NCI-H1417 treated with DMSO at 0.1 percent for 48 hours (cell line): ENCODE measurements at places on chromosomes 1 and 21.

DNA sequence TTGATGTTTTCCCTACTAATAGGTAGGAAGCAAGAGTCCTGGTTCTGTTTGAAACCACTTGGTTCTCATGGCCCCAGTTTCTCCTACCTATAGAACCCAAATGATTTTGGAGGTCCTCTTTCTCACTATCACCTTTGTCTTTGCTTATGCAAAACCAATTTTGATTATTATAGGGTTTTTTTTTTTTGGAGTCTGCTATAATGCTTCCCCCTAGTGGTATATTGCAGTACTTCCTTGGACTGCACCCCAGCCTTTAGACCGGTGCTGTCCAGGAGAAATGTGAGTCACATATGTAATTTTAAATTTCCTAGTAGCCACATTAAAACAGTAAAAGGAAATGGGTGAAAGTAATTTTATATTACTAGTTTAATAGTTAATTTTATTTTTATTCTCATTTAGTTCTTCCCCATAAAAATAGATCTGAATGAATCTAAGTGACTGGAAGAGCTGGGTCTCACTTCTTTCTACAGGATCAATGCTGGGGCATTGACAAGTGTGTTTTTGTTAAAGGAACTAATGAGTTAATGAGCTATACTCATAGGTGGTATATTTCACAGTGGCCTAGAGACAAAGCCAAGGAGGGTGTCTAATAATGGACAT, 10.6 kb downstream of the FCMR start:
- DNase-seq, result peak; percentile 17

GRCh38 chr1:88980870-88981269, 11.6 kb downstream of the KYAT3 start:
- DNase-seq, result no peak

DNA sequence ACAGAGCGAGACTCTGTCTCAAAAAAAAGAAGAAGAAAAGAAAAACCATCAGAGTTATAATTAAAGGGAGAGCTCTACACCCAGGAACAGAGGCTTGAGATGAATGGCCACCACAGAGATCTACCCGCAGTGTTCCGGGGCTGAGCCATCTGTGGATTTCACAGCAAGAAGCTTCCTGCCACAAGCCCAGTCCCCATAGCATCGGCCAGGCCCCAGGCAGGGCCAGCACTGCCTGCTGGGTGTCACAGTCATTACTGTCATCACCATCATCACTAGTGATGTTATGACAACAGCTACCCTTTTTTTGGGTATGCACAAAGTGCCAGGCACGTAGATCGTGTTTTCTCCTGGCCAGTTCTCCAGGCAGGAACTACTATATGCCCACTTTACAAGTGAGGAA, 111.6 kb upstream of the VAMP3 start:
- no peak for DNase-seq

DNA sequence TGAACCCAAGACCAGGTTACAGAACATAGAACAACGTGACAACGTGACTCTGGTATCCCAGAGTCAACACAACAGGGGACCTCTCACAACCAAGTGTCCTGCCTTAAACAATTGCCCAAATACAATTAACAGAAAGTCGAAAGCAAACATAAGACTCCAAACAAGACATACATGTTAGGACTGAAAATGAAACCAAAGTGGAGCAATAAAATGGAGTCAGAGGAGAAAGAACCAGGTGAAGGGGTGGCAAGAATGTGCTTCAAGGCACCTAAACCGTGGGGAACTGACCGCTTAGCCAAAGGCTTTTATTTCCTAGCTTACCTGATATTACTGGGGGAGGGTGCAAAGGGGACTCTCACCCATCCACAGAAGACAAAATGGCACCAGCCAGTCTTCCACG, 17.8 kb downstream of the BACE2 start:
- DNase-seq, result no peak

GRCh38 chr1:111595807-111596206, 23.8 kb upstream of the RAP1A start:
- no peak for DNase-seq

DNA sequence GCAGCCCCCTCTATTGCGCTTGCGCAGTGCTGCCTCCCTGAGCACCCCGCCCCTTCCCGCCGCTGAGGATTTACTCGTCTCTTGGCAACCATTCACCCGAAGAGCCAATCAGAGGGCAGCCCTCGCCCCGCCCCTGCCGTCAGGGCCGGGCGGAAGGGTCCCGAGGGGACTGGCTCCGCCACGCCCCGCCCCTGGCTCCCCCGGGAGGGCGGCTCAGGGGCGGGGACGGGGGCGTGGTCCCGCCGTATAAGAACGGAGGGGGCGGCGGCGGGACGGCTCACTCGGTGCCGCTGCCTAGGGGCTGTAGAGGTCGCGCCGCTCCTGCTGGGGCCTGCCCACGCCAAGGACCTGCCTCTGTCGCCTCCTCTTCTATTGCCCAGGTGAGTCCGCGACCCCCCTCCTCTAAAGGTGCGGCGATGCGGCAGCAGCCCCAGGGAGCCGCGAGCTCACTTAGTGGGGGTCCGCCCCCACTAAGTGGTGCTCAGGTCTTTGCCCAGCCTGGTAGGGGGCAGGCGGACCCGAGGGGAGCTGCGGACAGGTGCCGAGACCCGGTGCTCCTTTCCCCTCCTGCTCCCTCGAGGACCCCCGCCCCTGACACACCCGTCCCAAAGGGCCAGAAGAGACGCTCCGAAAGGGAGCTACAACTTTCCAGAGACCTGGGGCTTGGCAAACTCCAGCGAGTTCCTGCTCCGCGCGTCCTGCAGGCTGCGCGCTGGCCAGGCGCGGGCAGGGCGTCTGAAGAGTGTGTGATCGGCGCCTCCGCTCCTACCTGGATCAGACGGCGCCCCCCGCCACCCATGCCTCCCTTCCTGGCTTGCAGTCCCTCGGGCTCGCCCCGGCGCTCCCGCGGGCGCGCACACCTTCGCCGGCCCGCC, at the start of gene TENT5C:
Gene TENT5C, plus strand, starts transcription at position 275 of the 875 bp plus-strand sequence. CDS start 16,821 bp downstream, outside the sequence.
- peak; percentile 83 for DNase-seq

DNA sequence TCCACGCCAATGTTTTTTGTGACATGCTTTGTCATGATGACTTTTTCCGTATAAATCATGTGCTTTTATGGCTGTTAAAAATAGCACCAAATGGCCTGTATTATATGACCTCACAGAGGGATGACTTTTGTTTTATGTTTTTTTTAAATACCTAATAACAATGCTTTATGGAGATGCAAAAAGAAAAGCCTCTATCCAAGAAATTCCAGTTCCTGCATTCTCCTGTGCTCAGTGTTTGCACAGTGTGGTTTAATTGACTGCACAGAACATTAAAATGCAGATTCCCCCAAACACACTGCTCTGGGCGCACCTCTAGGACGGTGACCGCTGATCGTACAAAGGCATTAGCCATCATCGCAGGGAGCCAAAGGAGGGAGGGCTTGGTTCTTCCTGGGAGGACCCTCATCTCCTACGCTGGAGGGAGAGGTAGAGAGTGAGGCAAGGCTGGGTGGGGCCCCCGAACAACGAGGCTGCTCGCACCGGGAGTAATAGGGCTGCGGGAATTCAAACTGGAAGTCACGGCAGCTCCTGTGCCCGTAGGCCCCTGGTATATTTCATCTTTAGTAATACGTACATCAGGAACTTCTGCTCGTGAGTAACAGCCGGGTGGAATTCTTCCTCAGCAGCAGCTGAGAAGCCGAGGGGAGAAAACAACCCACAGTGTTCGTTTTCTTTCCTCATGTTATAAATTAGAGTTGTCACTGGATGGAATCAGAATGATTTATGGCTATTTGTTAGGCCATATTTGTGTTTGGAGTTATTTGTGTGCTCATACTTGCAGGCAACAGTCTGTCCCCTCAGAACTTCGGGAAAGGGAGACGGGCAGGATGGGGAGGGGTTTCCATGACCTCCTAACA, 465.6 kb downstream of the CAMTA1 start:
- no peak for DNase-seq

- no peak for DNase-seq
Observed at GRCh38 chr1:79737193-79737592, 730.7 kb upstream of the ADGRL4 start.

DNA sequence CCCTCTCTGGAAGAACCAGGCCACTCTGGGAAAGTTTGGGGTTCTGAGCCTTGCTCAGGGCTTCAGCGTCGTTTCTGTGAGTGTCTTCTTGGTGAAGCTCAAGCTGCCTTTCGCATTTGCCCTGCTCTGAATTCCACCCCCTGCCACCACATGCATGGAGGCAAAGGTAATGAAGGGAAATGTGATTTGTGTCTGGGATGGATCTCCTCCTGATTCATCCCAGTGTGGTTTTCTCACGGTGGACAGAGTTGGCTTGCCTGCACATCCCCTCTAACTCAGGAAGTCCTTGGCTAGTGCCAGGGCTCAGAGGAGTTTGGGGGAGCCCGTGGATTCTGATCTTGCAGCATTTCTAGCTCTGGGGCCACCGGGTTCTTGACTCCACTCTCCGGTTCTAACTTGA, 173.6 kb upstream of the RAB4A start:
- no peak for DNase-seq

- DNase-seq, result no peak
Observed at GRCh38 chr1:1000357-1001056, 610 bp upstream of the HES4 start.

GRCh38 chr1:101008229-101008834, 17.3 kb downstream of the DPH5 start:
- DNase-seq, result no peak

- DNase-seq, result no peak
Observed at GRCh38 chr1:78073441-78073840, 27.7 kb downstream of the GIPC2 start.

DNA sequence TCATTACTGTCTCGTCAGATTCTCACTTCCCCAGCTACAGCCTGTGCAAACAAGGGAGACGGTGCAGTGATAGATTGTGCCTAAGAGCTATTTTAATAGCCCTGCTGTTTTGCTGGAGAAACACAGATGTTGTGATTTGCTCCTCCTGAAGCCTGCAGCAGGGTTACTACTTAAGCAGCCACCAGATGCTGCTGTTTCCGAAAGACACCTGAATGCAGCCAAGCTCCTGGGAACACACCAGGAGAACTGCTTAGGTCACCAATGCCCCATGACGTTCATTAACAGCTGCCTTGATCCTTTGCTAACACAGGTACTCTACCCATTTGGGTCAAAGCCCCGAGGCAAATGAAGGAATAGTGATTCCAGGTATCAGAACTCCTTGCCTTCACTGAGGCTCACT, 411.8 kb upstream of the DAB1 start:
- no peak for DNase-seq

DNA sequence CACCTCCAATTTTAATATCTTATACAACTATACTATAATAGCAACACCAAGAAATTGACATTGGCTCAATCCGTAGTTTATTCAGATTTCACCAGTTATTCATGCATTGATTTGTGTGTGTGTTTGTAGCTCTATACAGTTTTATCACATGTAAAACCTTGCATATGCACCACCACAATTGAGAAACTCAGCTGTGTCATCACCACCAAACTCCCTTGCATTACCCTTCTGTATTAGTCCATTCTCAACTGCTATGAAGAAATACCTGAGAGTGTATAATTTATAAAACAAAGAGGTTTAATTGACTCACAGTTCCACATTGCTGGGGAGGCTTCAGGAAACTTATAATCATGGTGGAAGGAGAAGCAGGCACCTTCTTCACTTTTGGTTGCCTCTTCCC, 162.1 kb downstream of the PATJ start:
- no peak for DNase-seq

DNA sequence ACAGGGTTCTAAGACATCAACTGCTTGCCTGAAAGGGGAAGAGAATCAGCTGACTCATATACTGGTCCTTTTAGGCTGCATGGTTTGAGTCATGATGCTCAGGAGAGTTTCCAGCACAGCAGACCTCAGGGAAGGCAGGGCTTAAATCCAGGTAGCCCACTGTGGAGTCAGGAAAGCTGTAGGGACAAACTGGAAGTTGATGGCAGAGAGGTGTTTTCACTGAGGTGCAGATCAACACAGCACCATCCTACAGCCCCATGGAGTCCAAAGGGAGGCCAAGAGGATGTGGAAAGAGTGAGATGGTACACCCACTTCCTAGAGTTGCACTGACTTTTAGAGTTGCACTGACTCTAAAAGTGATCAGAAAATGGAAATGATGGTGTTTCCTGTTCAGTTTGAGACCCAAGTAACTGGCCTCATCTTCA, 252.4 kb upstream of the DUSP10 start:
- DNase-seq, result no peak

- DNase-seq, result no peak
Observed at GRCh38 chr1:163656095-163656759, 334.5 kb downstream of the NUF2 start.
